ENCODE measurements at places on chromosomes 5 and 9.

- no peak for DNase-seq
These were observed 173.4 kb upstream of the CDH12 start for GRCh38 chr5:23026252-23027170.

- DNase-seq = no peak
These were observed 3.6 kb upstream of the ZNF131 start for GRCh38 chr5:43117092-43117491.

- no peak for DNase-seq
These were observed 4.0 kb downstream of the TRAF1 start for GRCh38 chr9:120922404-120923195.

GRCh38 chr9:119298076-119298853 lies 71.0 kb downstream of the BRINP1 start:
- no peak for DNase-seq

DNA sequence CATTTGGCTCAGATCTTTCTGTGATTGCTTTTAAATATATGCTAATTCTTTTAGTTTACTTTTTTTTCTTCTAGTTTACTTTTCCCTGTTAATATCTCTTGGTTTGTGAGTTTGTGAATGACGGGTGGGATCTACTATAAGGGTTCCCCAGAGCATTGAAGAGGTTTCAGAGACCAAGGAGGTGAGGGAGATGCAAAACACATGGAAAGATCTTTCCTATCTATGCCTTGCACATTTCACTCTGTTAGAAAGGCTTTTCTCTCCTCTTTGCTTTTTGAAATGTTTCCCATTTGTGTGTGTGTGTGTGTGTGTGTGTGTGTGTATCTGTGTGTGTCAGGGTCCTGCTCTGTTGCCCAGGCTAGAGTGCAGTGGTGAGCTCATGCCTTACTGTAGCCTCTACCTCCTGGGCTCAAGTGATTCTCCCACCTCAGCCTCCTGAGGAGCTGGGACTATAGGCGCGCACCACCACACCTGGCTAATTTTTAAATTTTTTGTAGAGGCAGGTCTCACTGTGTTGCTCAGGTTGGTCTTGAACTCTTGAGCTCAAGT lies 50.7 kb downstream of the CNTLN start:
- no peak for DNase-seq

DNA sequence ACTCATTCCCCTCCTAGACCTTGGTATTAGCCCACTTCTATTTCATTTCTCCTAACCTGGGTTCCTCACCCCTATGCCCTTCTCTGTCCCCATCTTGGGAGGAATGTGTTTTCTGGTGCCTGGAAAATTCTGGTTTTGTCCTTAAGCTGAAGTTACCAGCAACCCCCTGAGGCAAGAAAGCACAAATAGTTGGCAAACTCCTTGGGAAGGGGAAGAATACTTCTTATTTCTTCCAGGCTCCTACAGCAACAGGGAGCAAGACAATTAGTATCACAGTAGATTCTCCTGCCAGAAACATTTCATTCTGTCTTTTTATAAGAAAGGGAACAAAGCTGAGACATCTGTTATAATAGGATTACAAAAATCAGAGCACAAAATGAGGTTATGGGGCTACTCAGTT lies 142.5 kb downstream of the SNCAIP start:
- DNase-seq = no peak

Data from NCI-H1436 treated with DMSO at 0.1 percent for 48 hours (cell line).